ENCODE measurements at places on chromosomes 12 and 14. TPM values are rescaled to one million over a fixed set of nuclear protein-coding genes. Genes with fewer than 3 reads are reported as not detected.

The TBC1D30 gene
- total RNA-seq = 0.65 TPM

The EIF2S1 gene
- total RNA-seq = 49.9 TPM

The APOF gene
- total RNA-seq = not detected

The CCDC197 gene
- not detected for total RNA-seq

The PMCH gene
- total RNA-seq = not detected

The IFNG-AS1 gene
- not detected for total RNA-seq

The PDE3A gene
- 25.6 TPM for total RNA-seq

The CCDC88C gene
- total RNA-seq = 11.9 TPM

The CPNE6 gene
- total RNA-seq = not detected

The CCDC196 gene
- not detected for total RNA-seq

The PLD4 gene
- total RNA-seq = under 0.01 TPM

The TIGAR gene
- total RNA-seq = 5.6 TPM

The TSPAN31 gene
- total RNA-seq = 38.9 TPM

The NR2C1 gene
- 20.9 TPM for total RNA-seq

The KRT80 gene
- 14.8 TPM for total RNA-seq

The NANOG gene
- total RNA-seq = not detected

The PIWIL1 gene
- total RNA-seq = not detected

The SMOC1 gene
- total RNA-seq = 0.13 TPM

The TBX3 gene
- total RNA-seq = 4.3 TPM

The SCARB1 gene
- total RNA-seq = 79.2 TPM

The SPTB gene
- total RNA-seq = 1.8 TPM

The TAS2R8 gene
- not detected for total RNA-seq

The FOXM1 gene
- total RNA-seq = 84.1 TPM

The DCN gene
- total RNA-seq = 110 TPM

The IKZF4 gene
- 5.3 TPM for total RNA-seq

The CSRP2 gene
- 44.8 TPM for total RNA-seq

The ACYP1 gene
- total RNA-seq = 17.3 TPM

The CLMN gene
- total RNA-seq = 5.3 TPM

The KRT72 gene
- total RNA-seq = not detected

The HOXC4 gene
- 2.3 TPM for total RNA-seq

The CDCA4 gene
- 23.3 TPM for total RNA-seq

Measured in mesangial cell (primary cell).